ENCODE measurements at places on chromosomes 12 and 14. TPM values are rescaled to one million over a fixed set of nuclear protein-coding genes. Genes with fewer than 3 reads are reported as not detected.

GRCh38 chr12:106863189-106863588, 88.7 kb downstream of the RIC8B start:
- no peaks in the 10 kb centered on the region for H3K36me3 ChIP-seq
- DNase-seq, result no peak
- no peak overlapping the region for H3K4me3 ChIP-seq
- no peak overlapping the region for H3K27ac ChIP-seq

Gene P2RX4
- 32.0 TPM for total RNA-seq

DNA sequence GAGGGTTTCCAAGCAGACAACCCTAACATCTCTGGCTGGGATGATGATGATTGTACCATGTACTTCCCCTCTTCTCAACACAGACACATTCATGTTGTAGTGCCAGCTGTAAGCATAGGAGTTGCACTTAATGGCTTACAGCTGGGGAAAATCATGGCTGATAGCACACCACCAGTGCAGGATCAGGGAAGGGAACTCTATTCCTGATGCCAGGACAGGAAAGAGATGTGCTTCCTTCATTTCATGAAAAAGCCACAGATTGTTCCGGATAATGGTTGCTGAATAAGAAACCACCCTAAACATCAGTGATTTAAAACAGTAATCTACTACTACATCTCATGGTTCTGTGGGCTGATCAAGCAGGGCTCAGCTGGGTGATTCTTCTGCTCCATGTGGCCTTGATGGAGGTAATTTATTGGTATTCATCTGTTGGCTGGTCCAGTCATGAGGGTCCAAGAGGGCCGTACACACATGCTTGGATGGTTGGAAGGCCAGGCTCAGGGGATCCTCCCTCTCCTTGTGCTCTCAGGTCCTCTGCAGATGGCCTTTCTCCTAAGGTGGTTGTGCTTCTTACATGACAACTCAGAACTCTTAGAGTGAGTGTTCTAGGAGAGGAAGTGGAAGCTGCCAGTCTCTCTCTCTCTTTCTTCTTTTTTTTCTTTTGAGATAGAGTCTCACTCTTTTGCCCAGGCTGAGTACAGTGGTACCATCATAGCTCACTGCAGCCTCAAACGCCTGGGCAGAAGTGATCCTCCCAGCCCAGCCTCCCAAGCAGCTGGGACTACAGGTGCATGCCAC, 16.5 kb downstream of the TRAF3 start:
- H3K4me3 ChIP-seq, result no peak overlapping the region
- DNase-seq, result no peak
- no peaks in the 10 kb centered on the region for H3K4me1 ChIP-seq
- H3K36me3 ChIP-seq, result no peaks in the 10 kb centered on the region
- no peak overlapping the region for H3K27ac ChIP-seq
- no peaks in the 10 kb centered on the region for H3K27me3 ChIP-seq

DNA sequence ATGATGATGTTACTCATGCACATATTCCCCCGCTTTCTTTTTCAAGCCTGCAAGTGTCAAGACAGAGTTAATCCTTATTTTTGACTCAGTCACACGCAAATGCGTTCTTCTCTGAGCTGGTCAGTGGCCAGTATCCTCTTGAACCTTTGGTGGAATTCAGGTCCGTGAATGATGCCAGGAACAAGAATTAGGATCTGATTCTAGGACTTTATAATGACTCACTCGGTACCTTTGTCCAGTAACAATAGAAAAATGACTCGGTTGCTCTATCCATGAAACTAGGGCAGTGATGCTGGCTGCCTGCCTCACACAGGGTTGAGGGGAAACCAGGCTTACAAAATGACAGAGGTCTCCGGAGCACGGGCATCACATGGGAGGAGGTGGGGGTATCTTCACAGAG, 185.8 kb upstream of the NUDT4 start:
- H3K27ac ChIP-seq, result peak overlapping the region; percentile 9
- peaks cover 3% of the 10 kb centered on the region for H3K4me1 ChIP-seq
- peak; percentile 82 for DNase-seq
- no peaks in the 10 kb centered on the region for H3K27me3 ChIP-seq
- no peaks in the 10 kb centered on the region for H3K36me3 ChIP-seq

GRCh38 chr12:98504368-98504617, 11.1 kb upstream of the TMPO start:
- no peak for DNase-seq
- no peaks in the 10 kb centered on the region for H3K36me3 ChIP-seq
- H3K4me1 ChIP-seq, result no peaks in the 10 kb centered on the region
- H3K4me3 ChIP-seq, result peak overlapping the region; percentile 73
- H3K27me3 ChIP-seq, result no peaks in the 10 kb centered on the region
- no peak overlapping the region for H3K27ac ChIP-seq

- peaks cover 3% of the 10 kb centered on the region for H3K4me1 ChIP-seq
- no peak for DNase-seq
- peaks cover 4% of the 10 kb centered on the region for H3K36me3 ChIP-seq
- H3K27ac ChIP-seq, result peak overlapping the region; percentile 18
- H3K27me3 ChIP-seq, result no peaks in the 10 kb centered on the region
These were observed 723 bp downstream of the SIVA1 start for GRCh38 chr14:104753528-104754212.

Gene LMO3
- 28.2 TPM for total RNA-seq

- no peaks in the 10 kb centered on the region for H3K4me1 ChIP-seq
These were observed 15.3 kb downstream of the PDE3A start for GRCh38 chr12:20383612-20384011.

Gene REP15
- 4.3 TPM for total RNA-seq

Gene PCED1B
- 11.0 TPM for total RNA-seq

- DNase-seq, result no peak
- H3K27me3 ChIP-seq, result no peaks in the 10 kb centered on the region
- H3K4me1 ChIP-seq, result no peaks in the 10 kb centered on the region
These were observed 5.2 kb downstream of the MYBPC1 start for GRCh38 chr12:101599771-101600484.

Gene NFATC4
- 121 TPM for total RNA-seq

Gene PTPRO
- 11.7 TPM for total RNA-seq

GRCh38 chr12:118374909-118375308, 1.4 kb upstream of the SUDS3 start:
- H3K4me3 ChIP-seq, result no peak overlapping the region
- H3K27me3 ChIP-seq, result no peaks in the 10 kb centered on the region
- no peaks in the 10 kb centered on the region for H3K36me3 ChIP-seq
- no peak overlapping the region for H3K27ac ChIP-seq
- no peaks in the 10 kb centered on the region for H3K4me1 ChIP-seq
- no peak for DNase-seq

- H3K4me3 ChIP-seq, result no peak overlapping the region
- H3K27ac ChIP-seq, result no peak overlapping the region
- DNase-seq, result no peak
- H3K27me3 ChIP-seq, result no peaks in the 10 kb centered on the region
These were observed 40.9 kb downstream of the FGD4 start for GRCh38 chr12:32440120-32440865.

- no peak for DNase-seq
- no peak overlapping the region for H3K4me3 ChIP-seq
- no peaks in the 10 kb centered on the region for H3K36me3 ChIP-seq
- H3K27me3 ChIP-seq, result no peaks in the 10 kb centered on the region
These were observed 8.1 kb upstream of the RABGGTA start for GRCh38 chr14:24279301-24280186.

DNA sequence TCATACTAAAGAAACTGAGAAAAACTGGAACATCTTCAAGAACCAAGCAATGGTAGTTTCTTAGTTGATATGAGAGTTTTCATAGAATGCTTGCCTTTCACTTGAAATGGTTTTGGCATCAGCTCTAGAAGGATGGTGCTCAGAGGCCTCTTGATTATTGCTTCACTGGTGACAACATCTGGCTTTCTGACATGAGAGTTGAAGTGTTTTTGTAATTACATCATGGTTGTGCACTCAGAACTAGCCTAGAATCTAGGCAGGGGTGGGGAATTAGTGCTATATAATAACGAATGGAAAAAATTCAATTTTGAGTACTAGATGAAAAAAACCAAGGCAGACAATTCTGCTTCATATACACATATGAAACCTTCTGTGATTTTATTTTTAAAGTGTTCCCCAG, 172.8 kb upstream of the LMNTD1 start:
- H3K27me3 ChIP-seq, result no peaks in the 10 kb centered on the region
- H3K36me3 ChIP-seq, result no peaks in the 10 kb centered on the region
- H3K27ac ChIP-seq, result no peak overlapping the region
- no peaks in the 10 kb centered on the region for H3K4me1 ChIP-seq
- DNase-seq, result no peak
- no peak overlapping the region for H3K4me3 ChIP-seq

GRCh38 chr12:91404441-91404840, 221.8 kb upstream of the DCN start:
- no peaks in the 10 kb centered on the region for H3K27me3 ChIP-seq
- no peaks in the 10 kb centered on the region for H3K36me3 ChIP-seq
- no peak overlapping the region for H3K27ac ChIP-seq

DNA sequence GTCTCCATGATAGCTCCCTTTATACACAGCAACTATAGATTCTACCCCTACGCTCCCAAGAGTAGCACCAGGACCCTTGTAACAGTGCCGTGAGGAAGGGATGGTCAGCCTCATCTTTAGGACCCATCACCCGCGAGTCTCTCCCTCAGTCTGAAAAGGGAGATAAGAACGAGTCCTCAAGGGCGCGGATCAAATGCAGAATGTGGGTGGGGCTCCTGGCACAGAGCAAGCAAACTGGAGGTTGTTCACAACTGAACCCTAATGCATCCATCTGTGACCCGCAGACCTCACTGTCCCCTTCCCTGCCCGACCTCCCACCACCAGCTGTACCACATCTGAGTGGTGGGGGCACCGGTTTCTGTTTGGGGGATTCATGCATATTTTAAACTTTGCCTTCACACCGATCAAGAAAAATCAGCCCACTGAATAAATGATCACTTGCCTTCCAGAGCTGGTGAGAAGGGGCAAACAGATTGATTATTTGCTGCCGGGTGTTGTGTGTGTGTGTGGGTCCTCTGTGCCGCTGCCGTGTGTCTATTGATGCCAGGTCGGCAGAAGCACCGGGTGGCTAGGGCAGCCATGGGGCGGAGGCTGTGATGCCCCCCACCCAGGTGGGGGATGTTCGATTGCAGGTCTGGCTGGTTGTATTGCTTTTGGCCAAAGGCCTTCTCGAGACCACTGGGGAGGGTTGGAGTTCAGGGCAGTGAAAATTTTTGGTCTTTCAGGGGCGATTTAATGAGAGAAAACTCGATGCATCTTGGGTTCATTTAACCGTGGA, 35.7 kb upstream of the BEGAIN start:
- DNase-seq, result peak; percentile 21
- no peak overlapping the region for H3K4me3 ChIP-seq
- no peaks in the 10 kb centered on the region for H3K4me1 ChIP-seq
- H3K36me3 ChIP-seq, result no peaks in the 10 kb centered on the region
- no peaks in the 10 kb centered on the region for H3K27me3 ChIP-seq

Gene TAS2R42
- not detected for total RNA-seq

DNA sequence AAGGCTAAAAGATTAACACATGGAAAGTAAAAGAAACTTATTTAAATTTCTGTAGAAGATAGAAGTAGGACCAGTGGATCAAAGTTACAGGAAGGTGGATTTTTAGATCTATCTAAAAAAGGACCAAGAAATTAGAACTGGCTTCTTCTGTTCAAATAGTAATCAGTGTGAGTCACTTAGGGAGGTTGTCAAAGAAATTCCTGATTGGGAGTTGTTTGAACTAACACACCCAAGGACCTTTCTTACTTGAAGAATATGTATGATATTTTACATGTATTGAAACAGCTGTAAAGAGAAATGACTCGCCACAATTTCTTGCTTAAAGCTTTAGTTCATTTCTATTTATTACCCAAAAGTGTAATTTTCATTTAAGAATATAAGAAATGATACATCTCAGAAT, 256.9 kb downstream of the RAD51B start:
- no peak for DNase-seq
- no peak overlapping the region for H3K4me3 ChIP-seq
- no peaks in the 10 kb centered on the region for H3K27me3 ChIP-seq
- no peaks in the 10 kb centered on the region for H3K36me3 ChIP-seq
- no peaks in the 10 kb centered on the region for H3K4me1 ChIP-seq

DNA sequence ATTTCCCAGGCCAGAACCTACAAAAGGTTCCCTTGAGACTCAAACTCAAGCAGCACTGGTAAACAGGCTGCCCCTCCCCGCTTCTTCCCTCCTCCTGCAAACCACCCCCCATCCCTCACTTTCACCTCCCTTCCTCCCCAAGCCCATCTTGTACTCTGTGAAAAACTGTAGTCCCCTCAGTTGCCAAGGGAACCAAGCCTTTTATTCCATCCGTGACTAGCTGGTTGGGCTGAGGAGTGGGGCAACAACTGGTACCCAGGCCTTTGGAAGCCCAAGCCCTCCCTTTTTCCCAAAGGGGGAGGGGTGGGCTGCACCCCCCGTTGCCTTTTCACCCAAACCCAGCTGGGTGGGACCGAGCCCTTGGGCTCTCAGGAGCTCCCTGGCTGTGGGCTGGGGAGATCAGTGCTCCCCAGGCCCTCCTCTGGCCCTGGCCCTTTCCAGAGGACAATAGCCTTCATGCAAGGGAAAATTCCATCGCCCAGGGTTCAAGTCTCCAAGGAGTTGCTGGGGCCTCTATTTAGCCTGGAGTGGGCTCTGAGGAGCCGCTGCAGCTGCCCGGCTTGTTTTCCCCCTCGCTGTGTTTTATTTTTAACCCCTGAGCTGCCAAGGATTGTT, 61.9 kb downstream of the ZFP36L1 start:
- no peak overlapping the region for H3K27ac ChIP-seq
- no peak overlapping the region for H3K4me3 ChIP-seq
- H3K27me3 ChIP-seq, result no peaks in the 10 kb centered on the region
- DNase-seq, result no peak

Gene IL26
- total RNA-seq, result not detected

- no peaks in the 10 kb centered on the region for H3K27me3 ChIP-seq
- H3K4me1 ChIP-seq, result no peaks in the 10 kb centered on the region
- DNase-seq, result no peak
These were observed 157.0 kb upstream of the RBM19 start for GRCh38 chr12:114123108-114123507.

DNA sequence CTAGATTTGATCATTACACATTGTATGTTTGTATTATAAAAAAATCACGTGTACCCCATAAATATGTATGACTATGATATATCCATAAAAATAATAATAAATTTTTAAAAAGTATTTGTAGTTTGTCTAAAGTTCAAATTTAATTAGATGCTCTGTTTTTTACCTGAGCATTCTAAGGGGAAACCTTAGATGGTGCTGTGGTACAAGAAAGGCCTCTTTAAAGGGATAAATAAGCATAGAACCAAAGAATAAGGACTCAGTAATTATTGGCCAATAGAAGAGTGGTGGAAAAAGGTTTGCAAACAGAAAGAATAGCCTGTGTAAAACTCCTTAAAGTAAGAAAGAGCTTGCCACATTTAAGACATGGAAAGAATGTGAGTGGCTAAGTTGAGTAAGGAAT, 580.1 kb upstream of the SEL1L start:
- no peak overlapping the region for H3K4me3 ChIP-seq
- no peaks in the 10 kb centered on the region for H3K4me1 ChIP-seq
- H3K36me3 ChIP-seq, result no peaks in the 10 kb centered on the region
- H3K27ac ChIP-seq, result no peak overlapping the region
